ENCODE measurements at places on chromosomes 5 and 9. TPM values are rescaled to one million over a fixed set of nuclear protein-coding genes. Genes with fewer than 3 reads are reported as not detected.

- no peak for DNase-seq
These were observed 82.1 kb downstream of the PHAX start for GRCh38 chr5:126682856-126683255.

- DNase-seq = peak; percentile 69
These were observed 138.4 kb downstream of the C9orf152 start for GRCh38 chr9:110069326-110070248.

- DNase-seq = no peak
These were observed 532.2 kb upstream of the SGCD start for GRCh38 chr5:155794795-155795194.

GRCh38 chr5:39194466-39195136, 24.8 kb downstream of the FYB1 start:
- no peak for DNase-seq

DNA sequence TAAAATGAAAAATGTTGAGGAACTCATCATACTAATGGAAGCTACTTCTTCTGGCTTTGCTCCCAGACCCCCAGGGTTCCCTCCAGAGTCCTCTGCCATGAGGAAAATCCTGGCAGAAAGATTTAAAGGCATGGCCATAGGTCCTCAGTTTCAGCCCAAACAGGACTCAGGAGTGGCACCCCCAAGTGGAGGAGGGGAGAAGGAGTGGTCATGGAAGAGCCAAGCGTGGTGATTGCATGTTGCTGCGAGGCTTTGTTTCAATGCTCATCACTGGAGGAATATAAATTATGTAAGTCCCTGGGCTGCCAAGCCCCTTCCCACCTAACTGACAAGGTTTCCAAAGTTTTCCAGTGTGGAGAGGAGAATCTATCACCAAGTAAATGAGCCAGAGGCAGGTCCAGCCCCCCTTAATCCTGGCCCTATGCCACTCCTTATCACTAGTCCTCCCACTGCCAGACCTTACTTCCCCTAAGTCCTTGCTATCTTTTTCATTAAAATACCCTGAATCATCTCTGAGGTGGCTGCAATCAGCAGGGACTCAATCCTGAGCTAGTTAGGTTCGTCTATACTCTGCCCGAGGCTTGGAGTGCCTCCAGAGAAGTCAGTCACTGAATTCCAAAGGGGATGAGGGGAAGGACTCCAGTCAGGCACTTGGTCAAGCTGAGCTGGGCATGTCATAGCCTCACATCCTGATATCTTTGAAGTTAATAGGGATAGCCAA, 70.7 kb upstream of the TAF1L start:
- DNase-seq = no peak

- DNase-seq = no peak
These were observed 7.2 kb upstream of the SPINK4 start for GRCh38 chr9:33232815-33233214.

GRCh38 chr9:138122201-138122600, 244.6 kb downstream of the CACNA1B start:
- DNase-seq = no peak

DNA sequence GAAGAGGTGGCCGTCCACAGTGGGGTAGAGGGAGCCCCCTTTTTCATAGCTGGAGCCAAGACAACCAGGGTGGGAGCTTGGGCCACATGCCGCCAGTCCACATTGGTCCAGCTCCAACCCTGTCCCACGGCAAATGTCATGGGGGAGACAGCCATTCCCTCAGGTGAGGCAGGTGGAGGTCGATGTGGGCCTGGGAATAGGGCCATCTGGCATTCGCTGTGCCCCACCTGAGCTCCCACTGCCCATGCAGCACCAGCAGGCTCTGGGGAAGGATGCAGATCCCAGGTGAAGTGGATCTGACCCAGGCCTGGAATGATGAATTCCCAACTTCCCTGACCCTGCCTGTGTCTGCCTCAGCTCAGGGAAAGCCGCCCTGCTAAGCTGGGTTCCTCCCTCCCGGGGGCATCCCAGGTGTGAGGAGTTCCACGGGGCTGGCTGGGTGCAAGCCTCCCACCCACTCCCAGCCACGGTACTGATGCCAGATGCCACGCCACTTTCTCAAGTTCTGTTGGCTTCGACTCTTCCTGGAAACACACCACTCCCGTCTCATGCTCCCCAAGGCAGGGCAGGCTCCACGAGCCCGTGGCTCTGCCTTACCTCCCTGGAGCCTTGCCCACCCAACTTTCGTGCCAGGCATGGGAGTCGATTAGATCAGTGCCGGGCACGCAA, 25.2 kb upstream of the FCN2 start:
- DNase-seq = peak; percentile 60

Gene IL31RA
- total RNA-seq = 0.14 TPM

Gene SLC6A3
- total RNA-seq = 0.52 TPM

Data from upper lobe of right lung (tissue), 1 donor.